ENCODE measurements at places on chromosomes 5 and 9.

DNA sequence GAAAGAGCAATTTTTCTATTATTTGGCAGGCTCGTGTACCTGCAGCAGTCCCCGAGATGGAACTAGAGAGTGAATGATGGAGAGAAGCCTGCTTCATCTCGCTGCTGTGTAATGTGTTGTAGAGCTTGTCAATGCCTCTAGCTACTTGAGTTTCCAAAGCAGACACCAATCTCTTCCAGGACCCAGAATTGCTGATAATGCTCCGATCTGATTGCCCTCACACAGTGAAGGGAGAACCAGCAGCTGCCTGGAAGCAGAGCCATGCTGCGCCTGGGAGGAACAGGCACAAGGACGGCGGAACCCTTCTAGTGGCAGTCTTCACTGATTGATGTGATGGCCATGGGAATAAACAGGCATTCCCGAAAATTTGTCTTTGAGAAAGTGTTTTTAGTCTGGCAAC is 288.0 kb downstream of the ICE1 start:
- no peak for DNase-seq

DNA sequence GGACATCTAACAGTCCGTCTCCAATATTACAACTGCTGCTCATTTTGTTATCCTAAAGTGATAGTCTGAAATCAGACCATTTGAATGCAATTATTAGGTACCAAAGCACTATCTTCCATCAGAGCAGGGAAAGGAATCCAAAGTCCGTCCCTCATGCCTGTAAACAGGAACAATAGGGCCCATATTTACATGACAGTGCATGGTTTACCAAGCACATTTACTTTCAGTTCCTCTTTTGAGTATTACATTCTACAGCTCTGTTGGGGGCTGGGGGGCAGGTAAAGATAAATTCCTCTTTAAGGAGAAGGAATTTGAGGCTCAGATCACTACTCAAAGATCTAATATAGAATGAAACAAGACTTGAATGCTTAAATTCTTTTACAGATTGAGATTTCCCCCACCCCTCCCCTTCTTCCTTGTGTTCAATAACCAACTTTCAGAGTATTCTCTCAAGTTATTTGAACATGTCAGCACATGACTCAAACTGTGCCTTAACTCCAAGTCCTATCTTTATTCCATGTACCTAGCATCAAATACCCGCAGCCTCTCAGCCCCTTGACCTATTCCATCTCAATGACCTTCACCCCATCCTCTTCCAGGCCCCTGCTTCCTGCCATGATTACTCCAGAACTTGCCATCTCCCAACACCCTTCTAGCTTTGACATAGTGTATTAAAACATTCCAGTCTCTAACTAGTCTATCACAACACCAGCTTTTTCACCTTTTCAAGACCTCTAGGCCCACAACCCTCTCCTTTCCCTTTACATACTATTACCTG is 71.0 kb downstream of the BRINP1 start:
- DNase-seq = no peak

DNA sequence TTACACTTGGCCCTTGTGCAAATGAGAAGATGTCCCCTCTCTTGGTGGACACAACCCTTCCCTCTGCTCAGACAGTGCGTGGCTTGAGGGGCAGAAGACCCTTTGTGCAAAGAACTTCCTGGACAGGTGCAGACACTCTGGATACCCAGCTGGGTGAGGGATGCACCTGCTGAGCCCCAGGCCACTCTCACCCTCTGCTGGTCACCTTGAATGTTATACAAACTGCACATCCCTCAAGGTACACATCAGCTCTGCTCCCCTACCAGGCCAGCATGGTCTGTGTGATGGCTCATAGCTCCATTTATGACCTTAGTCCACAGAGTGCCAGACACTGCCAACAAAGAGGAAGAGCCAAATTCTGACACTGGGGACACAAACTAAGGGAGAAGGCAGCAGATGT is 3.1 kb upstream of the DIRAS2 start:
- DNase-seq = no peak

DNA sequence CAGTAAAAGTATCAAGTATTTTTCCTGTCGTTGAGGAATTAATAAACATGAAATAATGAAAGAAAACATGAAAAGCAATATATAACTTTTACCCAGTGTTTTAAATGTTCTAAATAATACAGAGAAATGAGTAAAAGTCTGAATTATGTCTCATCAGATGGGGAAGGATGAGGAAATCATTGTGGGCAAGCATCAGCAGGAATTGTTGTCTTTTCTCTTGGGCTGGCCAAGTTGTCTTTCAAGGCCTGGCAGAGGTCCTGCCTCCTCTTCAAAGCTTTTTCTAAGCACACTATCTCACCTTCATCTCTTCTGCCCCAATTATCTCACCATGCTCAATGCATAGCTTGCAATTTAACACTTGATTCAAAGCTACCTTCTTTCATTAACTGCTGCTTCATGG is 41.9 kb downstream of the MOCS2 start:
- DNase-seq = no peak

DNA sequence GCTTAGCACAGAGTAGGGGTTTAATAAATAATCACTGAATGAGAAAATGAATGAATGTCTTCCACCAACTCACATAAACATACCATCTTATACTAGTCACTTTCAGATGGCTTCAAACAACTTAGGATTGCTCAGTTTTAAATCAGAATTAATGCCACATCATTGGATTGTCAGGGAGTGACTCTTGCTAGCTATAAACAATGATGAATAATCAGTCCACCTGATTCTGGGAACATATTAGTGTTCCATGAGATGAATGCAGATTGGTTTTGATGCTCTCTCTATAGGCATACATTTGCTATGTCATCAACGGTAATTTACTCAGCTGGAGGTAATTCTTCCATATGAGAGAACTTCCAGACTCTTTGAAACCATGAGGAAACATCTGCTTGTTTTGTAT is 97.4 kb downstream of the CDH9 start:
- no peak for DNase-seq

DNA sequence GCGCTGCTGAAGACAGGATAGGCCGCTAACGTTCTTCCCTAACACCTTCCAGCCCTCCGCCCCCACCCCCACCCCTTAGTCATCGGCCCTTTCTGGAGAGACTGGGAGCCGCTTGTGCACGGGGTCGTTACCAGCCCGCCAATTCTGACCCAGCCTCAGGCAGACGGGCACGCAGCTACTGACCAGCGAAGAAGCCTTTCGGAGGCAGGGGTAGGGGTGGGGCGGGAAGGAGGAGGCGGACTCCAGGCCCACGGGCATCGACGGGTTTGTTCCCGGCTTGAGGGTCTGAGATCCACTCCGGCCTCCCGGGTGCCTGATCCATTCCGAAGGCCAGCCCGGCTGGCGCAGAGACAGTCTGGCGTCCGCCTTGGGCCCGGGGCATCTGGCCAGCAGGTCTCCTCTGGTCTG is 729 bp upstream of the HAND1 start:
- DNase-seq = no peak

DNA sequence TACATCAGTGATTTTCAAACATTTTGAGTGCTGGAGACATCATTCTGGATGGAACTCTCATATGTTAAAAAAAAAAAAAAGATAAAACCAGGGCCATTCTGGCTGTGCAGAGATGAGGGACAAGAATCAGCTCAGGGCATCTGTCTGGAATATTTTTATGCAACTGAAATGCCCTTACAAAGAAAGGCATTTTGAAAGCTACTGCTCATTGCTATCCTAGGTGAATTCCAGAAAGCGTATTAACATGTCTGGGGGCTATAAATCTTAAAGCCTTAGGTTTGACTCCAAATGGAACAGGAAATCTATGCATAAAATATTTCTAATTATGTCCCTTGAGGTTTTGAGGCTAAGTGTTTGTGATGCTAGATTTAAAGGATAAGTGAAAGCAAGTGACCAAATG is 14.9 kb upstream of the PCSK1 start:
- DNase-seq = no peak

DNA sequence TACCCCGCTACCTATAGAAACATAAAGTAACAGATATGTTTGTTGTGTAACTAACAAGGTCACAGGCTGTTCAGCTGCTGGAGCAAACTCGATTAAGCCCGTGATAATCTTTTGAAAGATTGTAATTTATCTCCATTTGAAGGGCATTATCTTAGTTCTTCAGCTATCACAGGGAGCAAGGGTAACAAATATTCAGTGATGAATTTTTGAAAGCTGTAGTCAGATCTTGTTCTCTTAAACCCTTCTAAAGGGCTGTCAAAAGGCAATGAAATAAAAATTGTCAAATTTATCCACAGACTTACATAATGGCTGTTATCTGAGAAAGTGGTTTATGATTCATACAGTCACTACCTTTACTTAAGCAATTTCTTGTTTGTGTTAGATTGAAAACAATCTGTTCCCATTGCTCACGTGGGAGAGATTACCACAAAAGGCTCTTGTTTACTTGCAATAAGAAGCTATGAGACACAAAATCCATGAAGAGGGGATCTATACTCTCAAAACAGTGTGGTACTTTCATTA is 78.3 kb upstream of the ZNF608 start:
- no peak for DNase-seq

DNA sequence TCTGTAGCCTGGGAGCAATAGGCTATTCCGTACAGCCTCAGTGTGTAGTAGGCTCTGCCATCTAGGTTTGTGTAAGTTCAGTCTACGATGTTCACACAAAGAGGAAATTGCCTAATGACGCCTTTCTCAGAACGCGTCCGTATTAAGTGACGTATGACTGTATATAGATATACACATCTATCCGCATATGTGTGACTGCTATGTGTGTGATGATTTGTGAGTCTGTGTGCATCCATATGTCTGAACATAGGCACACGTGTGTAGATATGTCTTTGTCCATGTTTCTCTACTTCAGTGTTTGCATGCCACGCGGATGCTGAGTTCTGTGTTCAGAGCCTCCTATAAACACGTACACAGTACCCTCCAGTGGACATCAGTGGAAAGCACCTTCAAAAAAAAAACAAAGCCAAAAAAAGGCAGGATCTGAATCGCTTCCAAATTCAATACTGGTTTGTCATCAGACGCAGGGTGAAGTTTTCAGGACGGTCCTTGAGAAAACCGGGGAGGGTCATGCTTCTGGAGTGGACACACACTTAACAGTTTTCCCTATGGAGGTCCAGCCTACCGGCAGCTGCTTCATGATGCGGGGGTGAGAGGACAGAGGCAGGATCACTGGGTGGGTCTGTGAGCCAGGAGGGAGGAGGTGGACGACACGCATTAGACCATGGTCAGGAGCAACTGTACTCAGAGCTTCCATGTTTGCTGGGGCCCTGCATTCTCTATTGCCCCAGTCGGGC is 29.5 kb upstream of the ALDH1B1 start:
- no peak for DNase-seq

GRCh38 chr9:6495466-6495865 is 82.5 kb downstream of the UHRF2 start:
- no peak for DNase-seq

- DNase-seq = no peak
These were observed 126.4 kb downstream of the CMYA5 start for GRCh38 chr5:79816014-79816413.

DNA sequence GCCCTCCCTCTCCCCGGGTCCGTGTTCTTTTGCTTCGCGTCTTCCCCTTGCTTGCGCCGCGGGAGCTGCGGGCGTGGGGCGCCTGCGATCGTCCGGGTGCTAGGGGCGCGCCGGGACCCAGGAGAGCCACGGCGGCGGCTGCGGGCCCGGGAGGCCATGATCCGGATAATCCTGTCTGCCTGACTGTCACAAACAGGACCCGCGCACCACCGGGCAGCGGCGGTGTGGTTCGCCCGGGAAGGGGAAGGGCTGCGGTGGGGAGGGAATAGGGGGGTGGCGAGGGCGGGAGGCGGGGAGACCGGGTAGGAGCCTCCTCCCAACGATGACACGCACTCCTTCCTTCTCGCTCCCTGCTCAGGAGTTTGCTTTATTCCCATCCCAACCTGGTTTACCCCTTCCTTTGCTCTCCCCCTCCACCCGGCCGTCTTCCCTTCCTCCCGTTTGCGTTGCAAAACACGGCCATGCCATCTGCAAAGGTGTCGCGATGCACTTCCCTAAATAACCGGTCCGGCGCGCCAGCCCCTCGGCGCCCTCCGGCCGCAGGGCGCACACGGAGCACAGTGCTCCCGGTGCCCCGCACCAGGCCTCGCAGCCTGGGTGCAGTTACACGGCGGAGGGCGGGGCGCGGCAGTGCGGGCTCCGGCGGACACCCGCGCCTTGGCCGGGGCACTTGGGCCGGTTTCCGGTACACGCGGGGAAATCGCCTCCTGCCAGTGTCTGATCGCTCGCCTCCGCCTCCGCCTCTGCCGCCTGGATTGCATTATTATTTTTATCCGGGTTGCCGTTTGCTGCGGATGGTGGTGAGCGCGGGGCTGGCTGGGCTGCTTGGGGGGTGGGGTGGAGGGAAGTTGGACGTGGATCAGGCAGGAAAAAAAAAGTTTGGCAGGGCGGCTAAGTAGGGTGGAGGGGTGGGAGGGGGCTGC is 1.5 kb downstream of the SMARCA2 start:
- peak; percentile 61 for DNase-seq

GRCh38 chr5:43891112-43891511 is 288.1 kb downstream of the NNT start:
- no peak for DNase-seq

GRCh38 chr5:54360925-54361662 is 50.7 kb upstream of the ARL15 start:
- DNase-seq = no peak

GRCh38 chr5:142576303-142576702 is 109.6 kb downstream of the FGF1 start:
- no peak for DNase-seq

DNA sequence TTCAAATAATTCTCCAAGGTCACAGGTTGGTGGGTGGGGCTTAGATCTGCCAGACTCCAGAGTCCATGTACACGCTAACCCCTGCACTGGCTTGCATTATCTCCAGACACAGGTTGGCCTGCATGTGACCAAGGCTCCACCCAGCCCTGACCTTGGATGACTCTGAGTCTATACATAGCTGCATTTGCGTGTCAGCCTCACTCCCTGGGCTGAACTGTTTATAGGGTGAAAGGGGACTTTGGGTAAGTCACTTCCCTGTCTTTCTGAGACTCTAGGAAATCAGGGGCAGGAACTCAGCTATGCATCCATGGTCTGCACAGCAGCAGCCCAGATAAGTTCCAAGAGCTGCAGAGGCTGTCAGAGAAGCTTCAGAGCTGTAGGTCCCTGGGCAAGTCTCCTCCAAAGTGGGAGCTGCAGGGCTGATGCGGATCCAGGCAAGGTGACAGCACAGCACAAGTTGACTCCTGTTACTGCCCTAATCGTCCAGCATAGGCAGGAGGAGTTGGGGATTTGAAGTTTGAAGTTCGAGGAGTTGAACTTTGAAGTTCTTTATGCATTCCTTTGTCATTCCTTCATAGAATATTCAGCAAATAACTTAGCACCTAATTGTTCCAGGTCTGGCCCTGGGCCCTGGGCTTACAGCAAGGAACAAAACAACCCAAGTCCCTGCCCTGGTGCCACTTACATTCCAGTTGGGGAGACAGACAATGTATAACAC is 53.4 kb downstream of the SLC22A5 start:
- peak; percentile 60 for DNase-seq

DNA sequence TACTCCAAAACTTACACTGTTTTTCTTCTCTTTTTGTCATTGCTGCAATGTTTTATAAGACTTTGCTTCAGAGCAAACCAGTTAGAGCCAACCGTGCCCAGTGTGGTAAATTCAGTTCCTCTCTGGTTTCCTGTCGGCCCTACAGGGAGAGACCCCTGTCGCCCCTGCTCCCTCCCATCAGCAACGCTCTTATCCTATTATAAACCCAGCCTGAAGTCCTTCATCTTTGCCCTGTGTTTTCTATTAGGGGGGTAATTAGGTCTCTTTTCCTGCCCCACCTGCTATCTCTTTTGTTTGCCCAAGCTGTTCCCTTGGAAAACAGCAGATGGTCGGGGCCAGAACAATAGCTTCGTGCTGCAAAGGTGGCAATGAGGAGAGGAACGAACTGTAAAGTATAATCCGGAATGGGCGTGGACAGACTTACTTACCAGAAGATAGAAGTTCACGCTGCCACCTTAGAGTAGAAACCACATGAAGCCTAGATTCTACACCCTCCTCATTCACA is 21.4 kb upstream of the OTULINL start:
- no peak for DNase-seq

Data from NK-92 treated with Interleukin-12 subunit alpha and Interleukin-12 subunit beta, amount 100 ng/mL, for 24 hours (cell line).